ENCODE measurements at places on chromosomes 5 and 9.

GRCh38 chr5:85515588-85515987, 1102.2 kb upstream of the COX7C start:
- no peak for DNase-seq

GRCh38 chr5:136015003-136015375, 13.8 kb upstream of the TGFBI start:
- no peak for DNase-seq

DNA sequence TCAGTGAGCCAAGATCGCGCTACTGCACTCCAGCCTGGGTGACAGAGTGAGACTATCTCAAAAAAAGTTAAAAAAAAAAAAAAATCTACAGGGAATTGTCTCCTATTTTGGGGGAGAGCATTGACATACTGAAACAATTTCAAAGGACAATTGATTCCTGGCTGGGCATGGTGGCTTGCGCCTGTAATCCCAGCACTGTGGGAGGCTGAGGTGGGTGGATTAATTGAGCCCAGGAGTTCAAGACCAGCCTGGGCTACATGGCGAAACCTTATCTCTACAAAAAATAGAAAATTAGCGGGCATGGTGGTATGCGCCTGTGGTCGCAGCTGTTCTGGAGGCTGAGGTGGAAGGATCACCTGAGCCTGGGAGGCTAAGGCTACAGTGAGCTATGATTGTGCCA, 30.6 kb downstream of the GPR107 start:
- no peak for DNase-seq

DNA sequence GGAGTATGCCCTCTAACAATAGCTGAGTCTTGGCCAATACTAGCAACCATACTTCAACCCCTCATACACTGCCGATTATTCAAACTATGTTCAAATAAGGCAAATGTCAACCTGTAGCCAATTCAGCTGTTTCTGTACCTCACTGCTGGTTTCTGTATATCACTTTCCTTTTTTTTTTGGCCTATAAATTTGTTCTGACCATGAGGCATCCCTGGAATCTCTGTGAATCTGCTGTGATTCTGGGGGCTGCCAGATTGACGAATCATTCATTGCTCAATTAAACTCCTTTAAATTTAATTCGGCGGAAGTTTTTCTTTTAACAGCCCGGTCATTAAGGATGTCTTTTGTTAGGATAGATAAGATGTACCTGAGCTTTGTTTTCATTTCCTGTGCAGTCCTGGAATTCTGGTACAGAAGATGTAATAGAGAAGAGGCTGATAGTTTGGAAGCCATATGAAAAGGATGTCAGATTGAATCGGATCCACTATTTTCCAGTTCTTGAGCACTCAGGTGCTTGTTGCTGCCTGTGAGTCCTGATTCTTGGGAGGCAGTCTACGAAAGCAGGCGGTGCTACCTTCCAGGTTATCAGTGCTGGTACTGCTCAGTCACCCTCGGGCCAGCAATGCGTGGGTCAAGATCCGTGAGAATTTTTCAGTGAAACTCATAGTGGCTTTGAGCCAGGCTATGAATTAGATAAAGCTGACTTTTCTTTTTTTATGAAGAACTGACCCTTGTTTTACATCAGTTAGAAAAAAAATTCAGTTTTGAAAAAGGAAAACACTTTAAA, 106.2 kb upstream of the TUT7 start:
- no peak for DNase-seq

DNA sequence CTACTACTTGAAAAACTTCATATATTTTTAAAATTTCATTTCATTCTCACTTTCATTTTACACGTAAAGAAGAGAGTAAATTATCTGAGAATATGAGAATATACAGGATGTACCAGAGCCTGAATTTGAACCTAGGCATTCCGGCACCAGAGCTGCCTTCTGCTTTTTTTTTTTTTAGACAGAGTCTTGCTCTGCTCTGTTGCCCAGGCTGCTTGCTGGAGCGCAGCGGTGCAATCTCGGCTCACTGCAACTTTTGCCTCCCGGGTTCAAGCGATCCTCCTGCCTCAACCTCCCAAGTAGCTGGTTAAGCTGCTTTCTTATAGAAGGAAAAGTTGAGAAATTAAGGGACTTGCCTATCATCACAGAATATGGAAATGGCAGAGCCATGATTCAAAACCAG, 540.1 kb downstream of the EBF1 start:
- DNase-seq: no peak

GRCh38 chr9:112997236-112997941, 14.6 kb downstream of the ZNF883 start:
- no peak for DNase-seq

- no peak for DNase-seq
These were observed 161.3 kb upstream of the IRX2 start for GRCh38 chr5:2912741-2913140.

- no peak for DNase-seq
These were observed 147.0 kb downstream of the GLIS3 start for GRCh38 chr9:4152876-4153275.

- DNase-seq: no peak
These were observed 1.3 kb downstream of the BRD9 start for GRCh38 chr5:891117-891836.

- no peak for DNase-seq
These were observed 71.9 kb upstream of the OLFM1 start for GRCh38 chr9:135015565-135015964.

- no peak for DNase-seq
These were observed 314.0 kb downstream of the NDUFS4 start for GRCh38 chr5:53874409-53874808.
